Hepatic stellate cell (primary cell): ENCODE measurements at places on chromosomes 5 and 9.

GRCh38 chr9:74630228-74630627 is 133.1 kb downstream of the RORB start:
- DNase-seq = no peak

DNA sequence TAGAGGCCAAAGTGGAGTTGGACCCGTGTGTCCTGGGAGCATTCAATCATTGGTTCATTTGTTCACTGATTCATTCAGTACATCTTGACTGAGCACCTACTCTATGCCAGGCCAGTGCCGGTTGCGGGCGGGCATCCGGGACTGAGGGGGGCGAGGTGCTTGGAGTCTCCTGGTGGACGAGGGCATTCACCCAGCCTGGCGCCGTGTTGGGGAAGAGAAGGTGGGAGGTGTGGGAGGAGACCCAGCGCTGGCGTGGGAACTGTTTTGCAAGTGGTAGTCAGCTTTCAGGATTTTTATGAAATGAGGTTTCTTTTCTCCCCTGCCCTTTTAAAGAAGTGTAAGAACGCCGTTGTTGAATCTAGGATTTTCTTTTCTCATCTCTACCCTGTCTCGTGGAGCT is 37.2 kb downstream of the NCS1 start:
- DNase-seq = no peak

DNA sequence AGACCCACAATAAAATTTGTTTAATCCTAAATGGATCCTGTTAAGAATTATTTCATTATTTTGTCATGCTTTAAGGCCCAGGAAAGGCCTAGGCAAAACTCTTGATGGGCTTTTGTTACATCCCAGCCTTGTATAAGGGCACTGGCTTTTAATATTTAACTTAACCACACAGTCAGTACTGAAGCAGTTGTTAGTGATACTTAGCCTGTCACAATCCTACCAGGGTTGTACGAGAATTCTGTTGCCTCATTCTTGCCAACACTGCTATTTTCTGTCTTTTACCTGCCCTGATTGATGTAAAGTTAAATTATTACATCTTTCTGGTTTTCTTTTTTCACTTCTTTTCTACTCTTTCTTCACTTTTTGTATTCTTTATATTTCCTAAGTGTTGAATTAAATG is 10.9 kb downstream of the ZNF169 start:
- DNase-seq = no peak

DNA sequence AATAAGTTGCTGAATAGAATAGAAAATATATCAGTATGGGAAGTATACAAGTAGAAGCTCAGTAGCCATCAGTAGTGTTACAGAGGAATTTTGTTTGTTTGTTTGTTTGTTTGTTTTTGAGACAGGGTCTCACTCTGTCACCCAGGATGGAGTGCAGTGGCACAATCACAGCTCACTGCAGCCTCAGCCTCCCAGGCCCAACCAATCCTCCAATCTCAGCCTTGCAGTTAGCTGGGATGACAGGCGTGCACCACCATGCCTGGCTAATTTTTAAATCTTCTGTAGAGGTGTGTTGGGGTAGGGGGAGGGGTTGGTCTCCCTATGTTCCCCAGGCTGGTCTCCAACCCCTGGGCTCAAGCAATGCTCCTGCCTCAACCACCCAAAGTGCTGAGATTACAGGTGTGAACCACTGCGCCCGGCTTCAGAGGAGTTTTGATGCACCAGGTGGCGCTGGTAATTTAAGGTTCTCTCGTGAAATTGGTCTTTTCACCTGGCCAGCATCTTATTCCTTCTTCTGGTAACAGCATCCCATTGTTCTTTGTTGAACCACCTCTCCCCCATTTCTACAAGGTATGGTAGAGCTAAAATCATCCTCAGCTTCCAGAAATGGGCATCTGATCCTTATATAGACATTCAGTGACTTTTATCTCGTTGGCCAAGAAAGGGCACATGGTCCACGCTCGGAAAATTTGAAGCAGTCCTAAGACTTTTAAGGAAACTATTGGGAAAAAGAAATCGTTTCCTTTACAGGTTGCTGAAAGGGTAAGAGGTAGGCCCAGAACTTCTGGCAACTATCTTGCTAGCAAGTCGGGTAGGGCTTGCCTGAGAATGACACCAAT is 157.1 kb downstream of the ARRDC3 start:
- DNase-seq = no peak

DNA sequence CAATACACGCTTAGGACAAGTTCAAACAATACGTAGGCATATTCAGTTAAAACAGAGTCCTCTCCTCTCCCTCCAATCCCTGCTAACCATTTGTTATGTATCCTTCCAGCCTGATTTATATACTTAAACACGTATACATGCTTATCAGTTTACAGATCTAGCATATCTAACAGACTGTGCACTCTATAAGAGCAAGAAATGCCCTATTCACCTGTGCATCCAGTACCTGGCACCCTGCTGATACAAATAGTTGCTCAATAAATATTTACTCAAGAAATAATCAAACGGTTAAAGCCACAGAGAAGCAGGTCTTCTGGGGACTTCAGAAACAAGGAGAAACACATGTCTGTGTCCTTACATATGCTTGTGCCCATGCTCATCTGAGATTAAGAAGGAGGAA is 55.9 kb downstream of the MLLT3 start:
- DNase-seq = no peak

- DNase-seq = no peak
Observed at GRCh38 chr5:167525004-167525403, 766.4 kb upstream of the WWC1 start.

DNA sequence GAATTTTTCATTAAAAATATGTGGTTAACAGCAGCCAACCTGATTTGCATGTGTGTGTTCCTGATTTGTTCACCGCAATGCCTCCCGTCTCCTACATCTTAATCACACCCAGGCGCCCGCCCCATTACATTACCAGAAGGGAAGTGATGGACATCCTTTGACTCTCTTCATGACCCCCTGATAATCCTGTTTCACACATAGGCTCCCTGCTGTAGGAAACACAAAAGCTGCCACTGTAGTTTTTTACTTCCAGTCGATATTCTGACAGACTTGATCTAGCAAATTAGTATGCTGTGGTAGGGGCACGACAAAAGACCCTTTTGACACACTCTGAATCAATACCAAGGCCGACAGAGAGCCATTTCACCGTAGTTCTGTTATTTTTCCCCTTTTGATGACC is 287.8 kb upstream of the ISL1 start:
- DNase-seq = no peak

GRCh38 chr5:180785794-180786221 is 16.8 kb downstream of the MGAT1 start:
- DNase-seq = peak; percentile 54

DNA sequence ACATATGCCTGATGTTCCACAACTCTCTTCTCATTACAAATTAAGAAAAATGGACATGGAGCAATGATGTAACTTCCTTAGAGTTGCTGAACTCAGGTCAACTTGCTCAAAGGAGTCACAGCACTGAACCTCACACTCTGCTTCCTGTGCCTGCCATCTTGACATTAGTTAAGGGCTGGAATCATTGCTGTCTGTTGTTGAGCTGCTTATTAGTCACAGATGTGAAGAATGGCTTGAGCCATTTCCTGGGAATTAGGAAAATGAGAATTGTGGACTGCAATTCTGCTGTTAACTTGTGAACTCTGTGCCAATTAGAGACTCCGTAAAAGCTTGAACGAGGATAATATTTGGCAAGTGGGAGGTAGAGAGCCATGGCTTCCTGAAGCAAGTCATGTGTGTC is 212.0 kb downstream of the ADAMTS12 start:
- DNase-seq = no peak

- DNase-seq = no peak
Observed at GRCh38 chr5:126912616-126913200, 117.7 kb downstream of the MARCHF3 start.

DNA sequence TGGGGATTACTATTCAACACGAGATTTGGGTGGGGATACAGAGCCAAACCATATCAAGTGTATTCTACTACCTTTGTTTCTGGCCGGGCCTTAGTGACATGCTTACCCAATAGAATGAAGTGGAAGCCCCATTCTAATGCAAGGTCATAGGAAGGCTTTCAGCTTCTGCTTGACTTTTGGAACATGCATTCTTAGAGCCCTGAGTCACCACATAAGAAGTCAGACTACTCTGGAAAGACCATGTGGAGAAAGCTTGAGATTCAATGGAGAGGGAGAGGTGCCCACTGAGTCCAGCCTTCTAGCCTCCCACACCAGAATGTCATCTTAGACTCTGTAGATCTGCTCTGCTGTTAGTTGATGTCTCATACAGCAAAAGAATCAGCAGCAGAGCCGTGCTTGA is 155.7 kb upstream of the FBN2 start:
- no peak for DNase-seq

DNA sequence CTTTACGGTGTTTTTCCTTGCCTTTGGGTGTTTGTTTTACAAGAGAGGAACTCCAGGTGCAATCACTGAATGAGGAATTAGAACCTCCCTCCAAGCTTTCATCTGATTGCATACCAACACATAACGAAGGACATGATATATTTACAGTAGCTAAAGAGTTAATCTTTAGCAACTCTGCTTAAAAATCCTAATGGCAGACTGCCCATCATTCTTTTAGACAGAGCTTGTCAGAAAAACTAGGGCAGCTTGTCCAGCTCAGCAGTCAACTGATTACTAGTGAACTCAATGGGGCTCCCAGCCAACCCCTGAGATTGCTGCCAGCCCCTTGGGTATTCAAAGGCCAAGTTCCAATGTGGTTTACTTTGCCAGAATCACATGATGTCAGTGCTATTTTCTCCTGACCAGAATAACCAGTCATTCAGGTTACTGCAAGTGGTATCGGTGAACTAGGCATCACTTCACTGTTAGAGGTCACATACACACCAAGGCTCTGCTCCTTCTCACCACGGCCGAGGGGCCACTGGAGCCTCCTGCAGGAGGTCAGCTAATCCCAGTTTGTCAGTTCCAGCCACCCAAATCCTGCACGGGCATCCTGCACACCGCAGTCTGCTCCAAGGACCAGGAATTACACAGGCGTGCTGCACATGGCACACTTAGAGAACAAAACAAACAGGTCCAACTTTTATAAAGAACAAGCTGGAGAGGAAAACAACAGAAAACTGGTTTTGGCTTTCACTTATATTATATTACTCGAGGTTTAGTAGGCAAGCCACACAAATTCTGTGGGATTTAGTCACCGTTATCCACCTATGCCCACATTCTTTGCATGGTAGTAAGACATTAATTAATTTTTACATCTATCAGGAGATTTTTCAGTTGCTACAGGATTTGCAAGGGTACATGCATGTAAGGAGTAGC is 62.5 kb downstream of the NFIB start:
- peak; percentile 31 for DNase-seq

DNA sequence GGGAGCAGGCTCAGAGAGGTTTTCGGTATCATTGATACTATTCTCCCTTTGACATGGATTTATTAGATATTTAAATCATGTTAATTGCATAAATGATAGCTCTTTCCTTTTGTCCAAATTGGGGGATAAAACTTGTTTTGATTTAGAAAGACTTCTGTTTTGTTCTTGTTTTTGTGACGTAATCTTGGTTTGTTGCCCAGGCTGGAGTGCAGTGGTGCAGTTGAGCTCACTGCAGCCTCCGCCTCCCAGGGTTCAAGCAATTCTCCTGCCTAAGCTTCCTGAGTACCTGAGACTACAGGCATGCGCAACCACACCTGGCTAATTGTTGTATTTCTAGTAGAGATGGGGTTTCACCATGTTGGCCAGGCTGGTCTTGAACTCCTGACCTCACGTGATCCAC is 7.1 kb downstream of the MAT2B start:
- no peak for DNase-seq

- DNase-seq = no peak
Observed at GRCh38 chr9:69317081-69317480, 7.9 kb upstream of the ENTREP1 start.

GRCh38 chr5:96253140-96253539 is 179.9 kb downstream of the PCSK1 start:
- DNase-seq = no peak

GRCh38 chr5:73437777-73438644 is 10.6 kb downstream of the FOXD1 start:
- DNase-seq = no peak

- DNase-seq = no peak
Observed at GRCh38 chr5:93874491-93874890, 133.1 kb upstream of the POU5F2 start.

DNA sequence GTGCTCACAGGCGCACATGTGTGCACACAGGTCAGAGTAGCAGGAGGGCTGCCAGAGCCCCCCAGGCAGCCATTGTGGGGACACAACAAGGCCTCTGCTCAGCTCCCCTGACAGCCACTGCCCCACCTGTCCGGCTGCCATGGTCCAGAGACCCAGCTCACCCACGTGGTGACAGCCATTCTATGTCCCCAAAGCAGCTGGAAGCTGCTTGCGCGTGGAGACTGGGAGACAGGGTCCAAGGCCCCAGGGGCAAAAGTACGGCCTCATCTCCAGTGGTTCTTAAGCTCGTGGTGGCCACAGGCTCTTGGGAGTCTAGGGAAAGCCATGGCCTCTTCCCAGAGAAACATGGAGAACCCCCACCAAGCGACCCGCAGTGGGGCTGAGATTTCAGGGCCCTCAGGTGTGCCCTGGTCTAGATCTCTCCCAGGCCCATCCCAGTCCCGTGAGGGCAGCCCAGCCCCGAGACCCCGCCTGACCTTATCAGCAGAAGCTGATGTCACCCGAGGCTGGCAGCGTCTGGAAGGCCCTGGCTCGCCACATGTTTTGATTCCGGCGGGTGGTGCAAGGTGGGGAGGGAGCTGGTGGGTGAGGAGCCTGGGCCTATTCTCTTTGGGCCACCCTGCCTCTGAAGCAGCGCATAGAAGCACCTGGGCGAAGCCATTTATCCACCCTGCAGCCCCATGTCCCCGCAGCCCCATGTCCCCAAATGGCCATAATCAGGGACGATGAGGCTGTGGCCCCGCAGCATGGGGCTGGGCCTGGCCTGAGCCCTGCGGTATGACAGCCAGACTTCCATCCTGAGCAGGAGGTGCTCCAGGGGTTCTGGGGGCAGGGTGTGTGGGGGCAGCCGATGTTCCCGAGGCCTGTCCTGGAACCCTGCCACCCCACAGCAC is 31.7 kb downstream of the GLT6D1 start:
- DNase-seq = peak; percentile 4

DNA sequence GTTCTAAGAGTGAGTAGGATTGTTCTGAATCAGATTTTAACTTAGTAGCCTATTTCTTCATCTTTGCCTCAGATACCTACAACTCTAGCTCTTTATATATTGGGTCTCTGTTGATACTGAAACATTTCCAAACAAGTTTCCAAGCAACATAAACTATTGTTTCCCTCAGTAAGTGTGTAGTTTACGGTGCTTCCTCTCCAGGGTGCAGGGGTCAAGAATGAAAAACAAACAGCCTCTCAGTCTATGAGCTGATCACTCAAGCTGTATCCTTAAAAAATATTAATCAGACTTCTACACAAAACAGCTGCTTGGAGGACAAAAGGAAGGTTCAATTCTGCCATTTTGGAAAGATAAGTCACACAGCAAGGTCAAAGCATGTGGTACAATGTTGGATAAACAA is 75.0 kb downstream of the ADAMTS12 start:
- DNase-seq = no peak

DNA sequence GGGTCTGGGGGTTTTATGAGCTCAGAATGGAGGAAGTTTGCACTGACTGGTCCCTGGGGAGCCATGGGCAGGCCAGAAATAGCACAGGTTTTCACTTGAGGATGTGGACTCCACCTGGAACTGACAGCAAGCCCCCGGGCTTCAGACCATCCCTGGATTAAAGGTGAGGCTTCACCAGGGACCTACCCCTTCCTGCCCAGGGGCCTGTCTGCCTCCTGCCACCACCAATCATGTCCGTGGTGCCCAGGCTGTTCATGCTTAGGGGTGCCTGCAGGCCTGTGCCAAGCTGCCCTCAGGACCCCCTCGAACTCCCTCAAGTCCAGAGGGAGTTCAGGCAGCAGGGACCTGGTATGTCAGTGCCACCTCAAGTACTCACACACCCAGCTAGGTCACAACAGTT is 577.2 kb upstream of the EDIL3 start:
- DNase-seq = no peak

- DNase-seq = no peak
Observed at GRCh38 chr5:176954050-176954449, 52.5 kb downstream of the UIMC1 start.
